Fibroblast of lung (primary cell): ENCODE measurements at places on chromosomes 1 and 21.

DNA sequence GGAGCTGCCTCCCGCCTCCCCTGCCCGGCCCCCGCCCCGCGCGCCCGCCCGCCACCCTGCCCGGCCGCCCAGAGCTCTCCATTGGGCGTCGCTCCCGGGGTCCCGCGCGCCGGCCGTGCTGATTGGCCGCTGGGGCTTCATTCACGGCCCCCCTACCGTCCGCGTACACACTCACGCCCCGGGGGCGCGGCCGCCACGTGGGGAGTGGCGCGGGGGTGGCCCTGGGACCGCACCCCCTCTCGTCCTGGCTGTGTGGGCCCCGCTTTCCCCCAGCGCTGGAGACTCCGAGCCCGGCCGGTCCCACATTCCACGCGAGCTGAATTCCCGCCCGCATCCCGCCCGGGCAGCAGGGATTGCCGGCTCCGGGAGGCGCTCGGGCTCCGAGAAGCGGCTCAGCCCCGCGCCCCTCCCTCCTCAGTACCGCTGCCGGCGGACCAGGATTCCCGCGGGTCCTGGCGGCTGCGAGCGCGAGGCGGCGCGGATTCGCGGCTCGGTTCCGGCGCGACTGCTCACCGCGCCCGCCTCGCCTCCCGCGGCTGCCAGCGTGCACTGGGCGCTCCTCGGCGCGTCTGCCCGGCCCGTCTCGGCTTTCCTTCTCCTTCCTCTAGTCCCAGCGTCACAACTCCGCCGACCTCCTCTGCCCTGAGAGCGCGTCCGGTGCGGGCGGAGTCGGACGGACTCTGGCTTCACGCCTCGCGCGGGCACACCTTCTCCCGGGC is 450 bp upstream of the POU3F1 start:
- H3K4me1 ChIP-seq, result peaks cover 3% of the 10 kb centered on the region
- H3K27ac ChIP-seq, result no peak overlapping the region
- peak overlapping the region; percentile 59 for H3K4me3 ChIP-seq
- peaks cover 68% of the 10 kb centered on the region for H3K27me3 ChIP-seq
- DNase-seq, result peak; percentile 62

GRCh38 chr1:29933067-29933466 is 696.7 kb downstream of the PTPRU start:
- H3K4me1 ChIP-seq, result no peaks in the 10 kb centered on the region
- no peak overlapping the region for H3K27ac ChIP-seq
- no peaks in the 10 kb centered on the region for H3K27me3 ChIP-seq
- H3K4me3 ChIP-seq, result no peak overlapping the region

- no peak overlapping the region for H3K4me3 ChIP-seq
- H3K27ac ChIP-seq, result no peak overlapping the region
- no peaks in the 10 kb centered on the region for H3K27me3 ChIP-seq
- peaks cover 17% of the 10 kb centered on the region for H3K36me3 ChIP-seq
Observed at GRCh38 chr21:29034678-29035077, 10.2 kb downstream of the USP16 start.

DNA sequence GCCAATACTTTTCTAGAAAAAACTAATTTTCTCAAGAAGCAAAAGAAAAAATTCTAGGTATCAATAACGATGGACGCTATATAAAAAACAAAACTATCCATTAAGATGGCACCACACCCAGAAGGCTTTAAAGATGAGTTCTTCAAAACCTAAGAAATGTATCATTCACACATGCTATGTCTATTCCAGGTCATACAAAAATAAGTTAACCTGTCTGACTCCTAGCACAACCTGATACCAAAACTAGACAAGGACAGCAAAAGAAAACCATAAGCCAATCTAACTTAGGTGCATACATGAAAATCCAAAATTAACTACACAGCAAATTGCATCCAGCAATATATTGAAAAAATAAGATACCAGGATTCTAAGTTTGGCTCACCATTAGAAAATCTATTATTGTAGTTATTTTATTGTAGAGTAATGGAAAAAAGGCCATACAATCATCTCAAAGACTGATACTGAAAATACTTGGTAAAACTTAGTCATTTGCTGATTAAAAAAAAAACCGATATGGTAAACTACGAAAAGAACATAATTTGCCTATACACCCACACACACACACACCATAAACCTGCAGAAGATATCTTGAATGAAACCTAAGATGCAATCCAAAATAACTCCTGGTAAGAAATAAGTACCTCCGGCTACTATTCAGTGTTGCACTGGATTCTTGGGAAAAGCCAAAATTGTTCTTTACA is 55.0 kb downstream of the TRAF5 start:
- H3K27ac ChIP-seq, result no peak overlapping the region
- H3K4me1 ChIP-seq, result no peaks in the 10 kb centered on the region
- no peaks in the 10 kb centered on the region for H3K36me3 ChIP-seq

DNA sequence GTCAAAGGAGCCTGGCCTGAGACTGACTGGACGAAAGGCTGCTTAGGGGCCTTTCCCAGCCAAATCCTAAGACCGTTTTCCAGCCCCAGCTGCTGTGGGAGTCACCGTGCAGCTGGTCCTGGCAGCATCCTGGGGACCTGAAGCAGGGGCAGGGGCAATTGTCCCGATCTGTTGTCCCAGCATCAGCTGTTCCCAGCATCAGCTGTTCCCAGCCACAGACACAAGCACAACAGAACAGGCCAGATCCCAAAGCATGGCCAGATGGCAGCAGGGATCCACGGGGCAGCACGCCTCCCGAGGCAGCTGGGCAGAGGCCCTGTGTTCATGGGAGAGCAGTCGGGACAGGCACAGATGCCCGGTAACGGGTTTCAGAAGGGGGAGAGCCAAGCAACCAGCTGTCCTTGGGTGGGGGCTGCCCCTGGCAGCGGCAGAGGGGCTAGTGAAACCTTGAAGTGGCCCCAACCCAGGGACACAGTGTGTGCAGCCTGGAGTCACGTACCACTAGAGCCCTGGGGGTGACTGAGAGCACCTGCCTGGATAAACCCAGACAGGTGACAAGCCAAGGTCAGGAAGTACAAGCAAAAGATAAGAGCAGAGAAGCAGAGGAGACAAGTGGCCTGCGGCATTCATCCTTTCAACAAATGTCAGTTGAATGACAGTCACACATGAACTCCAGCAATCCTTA is 13.3 kb downstream of the CELA2B start:
- H3K4me1 ChIP-seq, result no peaks in the 10 kb centered on the region
- no peaks in the 10 kb centered on the region for H3K27me3 ChIP-seq
- no peaks in the 10 kb centered on the region for H3K36me3 ChIP-seq
- H3K4me3 ChIP-seq, result no peak overlapping the region
- H3K27ac ChIP-seq, result no peak overlapping the region

DNA sequence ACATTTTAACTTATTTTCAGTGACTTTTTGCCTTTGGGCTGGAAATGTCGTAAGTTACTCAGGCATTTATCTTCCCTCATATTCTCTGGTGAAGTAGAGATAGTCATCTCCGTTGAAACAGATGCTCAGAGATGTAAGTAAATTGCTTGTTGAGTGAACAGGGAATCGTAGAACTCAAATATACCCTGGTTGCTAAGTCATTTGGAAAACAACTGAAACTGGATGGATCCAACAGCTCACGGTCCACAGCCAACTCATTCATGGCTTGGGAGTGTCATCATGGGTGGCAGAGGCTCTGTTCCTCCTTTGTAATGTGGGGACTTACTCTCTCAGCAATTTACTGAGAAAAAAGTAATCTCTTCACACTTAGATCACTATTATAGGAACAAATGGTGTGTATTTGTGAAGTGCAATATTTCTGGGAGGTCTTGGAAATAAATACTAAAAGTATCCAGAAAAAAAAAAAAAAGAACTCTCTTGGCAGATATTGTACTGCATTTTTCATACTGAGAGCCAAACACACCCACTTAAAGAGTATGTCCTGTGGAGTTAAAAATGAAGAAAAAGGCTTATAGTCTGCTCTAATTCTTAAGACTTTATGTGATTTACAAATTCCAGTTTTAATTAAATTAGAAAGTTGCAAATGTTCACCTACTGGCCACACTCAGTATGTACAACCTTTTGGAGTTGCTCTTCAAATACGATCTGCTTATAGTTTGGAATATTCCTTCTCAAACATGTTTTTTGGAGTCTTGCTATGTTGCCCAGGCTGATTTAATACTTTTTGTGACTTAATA is 107.4 kb downstream of the LEPR start:
- no peak overlapping the region for H3K4me3 ChIP-seq
- no peak overlapping the region for H3K27ac ChIP-seq
- H3K27me3 ChIP-seq, result peaks cover 18% of the 10 kb centered on the region
- H3K36me3 ChIP-seq, result no peaks in the 10 kb centered on the region

- H3K4me3 ChIP-seq, result no peak overlapping the region
- no peaks in the 10 kb centered on the region for H3K36me3 ChIP-seq
- no peaks in the 10 kb centered on the region for H3K27me3 ChIP-seq
- no peak for DNase-seq
Observed at GRCh38 chr21:32003411-32003810, 130.6 kb downstream of the HUNK start.

DNA sequence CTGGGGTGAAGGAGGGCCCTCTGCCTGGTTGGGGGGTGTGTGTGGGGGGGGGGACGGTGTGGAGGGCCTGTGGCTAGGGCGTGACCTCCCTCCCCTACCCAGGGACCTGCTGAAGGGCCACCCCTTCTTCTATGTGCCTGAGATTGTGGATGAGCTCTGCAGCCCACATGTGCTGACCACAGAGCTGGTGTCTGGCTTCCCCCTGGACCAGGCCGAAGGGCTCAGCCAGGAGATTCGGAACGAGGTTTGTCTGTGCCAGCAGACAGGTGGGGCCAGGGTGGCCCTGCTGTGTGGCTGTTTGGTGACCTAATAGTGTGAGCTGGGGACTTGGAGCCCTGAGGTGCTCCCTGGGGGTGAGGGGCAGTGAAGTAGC is 43.9 kb downstream of the COQ8A start:
- no peaks in the 10 kb centered on the region for H3K27me3 ChIP-seq
- no peak overlapping the region for H3K4me3 ChIP-seq
- no peak overlapping the region for H3K27ac ChIP-seq
- H3K36me3 ChIP-seq, result no peaks in the 10 kb centered on the region
- H3K4me1 ChIP-seq, result no peaks in the 10 kb centered on the region
